ENCODE measurements at places on chromosomes 1 and 21.

DNA sequence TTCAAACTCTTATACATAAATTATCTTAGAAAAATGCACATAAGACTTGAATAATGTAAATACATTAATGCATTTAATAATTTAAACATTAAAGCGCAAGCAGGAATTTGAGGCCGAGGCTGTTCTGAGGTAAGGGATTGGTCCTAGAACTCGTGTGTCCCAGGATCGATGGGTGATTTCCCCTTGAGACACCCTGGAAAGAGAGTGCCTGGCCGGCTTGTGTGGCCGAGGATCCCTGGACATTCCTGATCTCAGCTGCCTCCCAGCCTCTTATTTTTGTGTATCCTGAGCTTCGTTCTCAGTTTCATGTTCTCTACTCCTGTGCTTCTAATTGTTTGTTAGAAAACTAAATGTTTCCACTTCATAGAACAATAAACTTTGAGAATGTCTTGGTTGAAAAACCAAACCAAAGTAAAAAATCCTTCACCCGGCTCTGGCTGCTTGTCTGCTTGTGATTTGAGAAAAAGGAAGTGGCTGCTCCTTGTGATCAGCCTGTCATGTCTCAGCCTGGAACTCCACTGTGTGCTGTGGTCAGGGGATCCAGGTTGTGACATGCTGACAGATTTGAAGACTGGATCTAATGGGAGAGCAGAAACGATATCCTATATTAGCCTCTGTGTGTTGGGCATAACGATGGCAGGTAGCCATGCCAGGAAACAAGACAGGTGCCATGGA lies 40.7 kb downstream of the PEX14 start:
- DNase-seq: no peak

GRCh38 chr1:117512728-117513321 lies 93.0 kb upstream of the TENT5C start:
- DNase-seq: no peak

- DNase-seq: no peak
Measured at GRCh38 chr1:209643285-209644020, 8.8 kb downstream of the LAMB3 start.

- peak; percentile 85 for DNase-seq
Measured at GRCh38 chr1:32200226-32201010, at the start of gene CCDC28B. TSS of gene CCDC28B (plus strand) at chr1:32200595. CDS start at chr1:32201936, 1,341 bp downstream.

DNA sequence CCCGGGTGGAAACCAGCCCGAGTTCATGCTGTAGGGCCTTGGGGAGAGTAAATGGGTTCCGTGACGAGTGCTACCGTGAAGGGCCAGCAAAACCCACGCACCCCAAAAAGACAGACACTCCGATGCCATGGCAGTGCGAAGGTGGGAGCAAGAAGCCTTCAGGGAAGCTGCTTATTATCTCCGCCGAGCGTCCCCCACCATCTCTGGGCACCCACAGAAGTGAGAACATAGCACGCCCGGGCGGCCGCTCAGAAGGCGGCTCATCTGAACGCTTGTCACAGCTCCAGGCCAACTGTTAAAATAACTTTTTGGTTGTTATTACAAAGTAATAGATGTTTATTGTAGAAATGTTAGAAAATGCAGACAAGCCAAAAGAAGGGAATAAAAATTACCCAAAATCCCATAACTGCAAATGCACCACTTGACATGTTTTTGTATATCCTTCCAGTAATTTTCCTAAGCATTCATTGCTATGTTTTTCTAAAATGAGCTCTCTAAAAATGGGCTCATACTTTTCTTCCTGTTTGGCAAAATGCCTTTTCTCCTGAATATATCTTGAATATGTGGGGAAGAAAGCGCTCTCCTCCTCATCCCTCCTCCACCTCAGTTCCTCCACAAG lies 234.9 kb downstream of the NPHP4 start:
- no peak for DNase-seq

DNA sequence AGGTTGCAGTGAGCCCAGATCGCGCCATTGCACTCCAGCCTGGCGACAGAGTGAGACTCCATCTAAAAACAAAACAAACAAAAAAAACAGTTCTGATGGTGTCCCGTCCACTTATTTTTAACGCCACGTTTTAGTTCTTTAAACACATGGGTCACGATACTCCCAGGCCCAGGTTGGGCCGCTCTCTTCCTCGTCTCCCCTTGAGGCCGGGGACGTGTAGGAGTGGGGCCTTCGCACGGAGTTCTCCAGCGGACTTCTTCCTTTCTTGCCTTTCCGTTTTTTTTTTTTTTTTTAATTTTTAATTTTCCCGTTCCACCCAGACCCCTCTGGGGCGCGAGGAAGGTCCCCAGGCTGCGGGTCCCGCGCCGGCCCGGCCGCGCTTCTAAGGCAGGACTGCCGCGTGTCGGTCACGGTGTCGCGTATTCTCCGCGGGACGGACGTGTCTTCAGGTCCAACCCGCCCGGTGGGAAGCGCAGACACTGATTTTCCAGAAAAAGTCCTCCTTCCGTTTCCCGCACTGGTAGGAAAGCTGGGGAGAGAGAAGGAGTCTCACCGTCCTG lies 47.5 kb upstream of the SLC19A1 start:
- DNase-seq: no peak

- DNase-seq: no peak
Measured at GRCh38 chr1:211529011-211529410, 37.0 kb upstream of the RD3 start.

GRCh38 chr1:3523980-3524379 lies 69.5 kb downstream of the ARHGEF16 start:
- no peak for DNase-seq

DNA sequence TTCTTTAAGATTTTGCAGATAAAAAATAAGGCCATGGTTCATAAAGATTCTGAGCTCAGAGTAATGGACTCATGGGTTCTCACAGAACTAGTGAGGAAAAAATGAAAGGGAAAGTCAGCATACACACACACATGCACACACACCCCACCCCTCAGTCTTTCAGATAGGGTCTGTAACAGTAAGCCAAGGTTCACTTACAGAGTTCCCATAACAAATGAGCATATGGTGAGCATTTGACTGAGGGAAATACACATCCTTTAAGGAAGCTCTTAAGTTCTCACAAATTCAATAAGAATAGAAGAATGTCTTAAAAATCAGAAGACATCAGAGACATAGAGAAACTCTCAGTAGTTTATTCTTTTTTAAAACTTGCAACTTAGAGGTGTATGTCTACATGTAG lies 57.9 kb downstream of the NTMT2 start:
- no peak for DNase-seq

GRCh38 chr1:231724876-231725647 lies 98.5 kb downstream of the DISC1 start:
- DNase-seq: no peak

DNA sequence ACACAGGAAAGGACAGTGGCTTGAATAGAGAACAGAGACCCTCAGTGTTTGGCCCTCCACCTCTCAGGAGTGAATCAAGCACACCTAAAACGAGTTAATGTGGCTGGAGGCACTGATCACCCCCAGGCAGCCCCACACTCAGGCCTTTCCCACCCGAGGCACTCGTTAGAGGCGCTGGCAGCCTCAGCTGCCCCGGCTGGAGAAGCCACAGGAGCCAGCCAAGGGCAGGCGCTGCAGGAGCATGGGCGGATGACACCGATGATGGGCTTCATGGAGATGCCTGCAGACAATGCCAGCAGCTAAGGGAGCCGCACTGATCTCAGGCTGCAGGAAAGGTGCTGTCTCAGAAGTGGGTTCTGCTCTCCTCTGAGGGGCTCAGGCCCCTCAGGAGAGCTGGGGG lies 24.1 kb upstream of the ABCG1 start:
- DNase-seq: no peak

DNA sequence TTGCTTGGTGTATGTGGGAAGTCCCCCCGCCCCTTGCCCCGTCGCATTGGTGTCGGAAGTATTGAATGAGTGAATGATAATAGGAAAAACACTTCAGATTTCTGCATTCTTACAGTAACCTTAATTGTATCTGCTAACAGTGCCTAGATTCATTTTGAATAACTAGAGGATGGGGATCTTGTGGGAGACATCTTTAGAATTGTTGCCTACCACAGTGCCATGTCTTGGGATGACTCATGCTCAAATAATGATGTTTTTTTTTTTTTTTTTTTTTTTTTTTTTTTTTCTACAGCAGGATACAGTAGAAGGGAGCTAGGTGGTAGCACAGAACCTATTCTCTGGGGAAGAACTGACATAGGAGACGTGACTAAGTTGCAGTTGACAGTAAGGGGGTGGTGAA lies 237.9 kb downstream of the USP25 start:
- DNase-seq: no peak

DNA sequence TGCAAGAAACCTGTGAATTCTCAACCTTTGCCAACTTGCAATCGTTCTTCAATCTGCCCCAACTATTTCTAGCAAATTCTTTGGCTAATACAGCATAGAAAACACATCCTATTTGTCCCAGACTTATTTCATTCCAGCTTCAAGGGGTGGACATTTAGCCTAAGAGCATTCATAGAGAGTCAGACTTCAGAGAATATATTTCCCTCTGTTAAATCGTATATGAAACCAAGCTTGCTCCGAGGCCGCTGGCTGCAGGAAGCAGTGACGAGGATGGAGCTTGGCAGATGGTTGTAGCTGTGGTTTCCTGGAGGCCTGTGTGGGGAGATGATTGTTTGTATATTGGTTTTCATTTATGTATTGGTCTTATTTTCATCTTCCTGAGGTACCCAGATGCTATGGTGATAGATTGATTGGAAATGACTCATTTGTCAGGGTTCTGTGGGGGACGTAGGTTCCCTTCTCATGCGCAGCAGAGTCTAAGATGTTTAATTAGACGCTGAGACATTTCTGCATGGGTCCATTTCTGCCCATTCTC lies 26.1 kb downstream of the MAN1C1 start:
- peak; percentile 75 for DNase-seq

DNA sequence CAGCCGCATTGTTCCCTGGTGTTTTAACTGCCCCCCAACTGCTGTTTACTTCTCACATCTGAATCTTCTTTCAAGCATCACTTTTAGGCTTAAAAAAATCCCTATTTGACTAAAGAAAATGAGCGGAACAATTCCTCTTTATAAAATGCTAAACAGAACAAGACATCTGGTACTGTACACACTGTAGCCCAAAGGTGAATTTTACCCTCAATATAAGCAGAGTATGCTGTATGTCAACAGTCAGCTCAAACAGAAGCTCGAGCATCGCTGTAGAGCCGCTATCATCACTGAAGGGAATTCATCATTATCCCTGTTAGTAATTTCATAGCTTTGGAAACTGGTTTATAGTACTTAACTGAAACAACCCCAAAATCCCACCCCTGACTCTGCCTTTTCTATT lies 85.3 kb downstream of the LRRC8D start:
- DNase-seq: no peak

DNA sequence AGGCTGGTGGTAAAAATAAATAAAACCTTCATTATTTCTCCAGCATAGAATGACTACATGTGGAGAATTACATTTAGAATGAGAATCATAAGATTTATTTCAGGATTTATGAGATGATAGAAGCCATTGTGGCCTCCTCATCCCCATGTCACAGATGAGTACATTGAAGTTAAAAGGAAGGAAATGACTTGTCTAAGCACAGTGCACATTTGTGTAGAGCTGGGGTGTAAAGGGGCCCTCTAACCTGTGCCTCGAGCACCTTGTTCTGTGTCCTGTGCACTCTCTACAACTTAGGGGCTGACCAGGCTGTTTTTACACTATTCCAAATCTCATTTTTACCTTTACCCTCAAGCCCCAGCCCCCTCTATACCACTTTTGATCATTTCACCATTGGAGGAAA lies 179.4 kb downstream of the RHOU start:
- no peak for DNase-seq

- DNase-seq: peak; percentile 86
Measured at GRCh38 chr1:168084396-168085231, 52.1 kb downstream of the GPR161 start.

GRCh38 chr1:1344655-1345361 lies 4.4 kb downstream of the DVL1 start:
- peak; percentile 68 for DNase-seq

DNA sequence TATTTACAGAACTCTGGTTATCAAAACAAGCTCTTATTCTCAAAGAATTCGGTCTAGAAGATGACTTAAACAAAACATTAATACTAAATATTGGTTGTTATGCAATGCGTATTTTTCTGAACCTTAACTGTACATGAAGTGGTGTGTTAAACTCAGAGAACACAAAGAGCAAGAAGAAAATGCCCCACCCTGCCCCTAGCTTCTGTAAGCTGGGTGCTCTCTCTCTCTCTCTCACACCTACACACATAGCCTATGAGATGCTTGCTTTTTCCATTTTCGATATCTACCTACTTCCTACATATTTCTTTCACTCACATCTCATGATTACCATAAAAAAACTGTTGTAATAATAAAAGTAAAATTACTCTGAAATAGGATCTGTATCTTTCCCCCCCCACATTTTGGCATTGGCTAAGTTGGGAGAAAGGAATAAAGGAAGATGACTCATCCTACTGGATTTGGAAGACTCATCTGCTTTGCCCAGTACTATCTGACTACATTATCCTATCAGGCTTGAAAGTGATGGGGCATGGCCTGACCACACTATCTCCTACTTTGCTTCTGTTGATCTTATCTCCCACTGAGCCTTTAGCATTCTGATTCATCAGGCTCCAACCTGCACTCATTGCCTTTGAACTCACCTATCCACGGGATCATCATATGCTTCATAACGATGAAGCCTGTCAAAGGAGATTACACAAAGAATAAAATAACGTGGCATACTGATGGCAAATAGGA lies 2.9 kb downstream of the CRYZ start:
- DNase-seq: no peak

DNA sequence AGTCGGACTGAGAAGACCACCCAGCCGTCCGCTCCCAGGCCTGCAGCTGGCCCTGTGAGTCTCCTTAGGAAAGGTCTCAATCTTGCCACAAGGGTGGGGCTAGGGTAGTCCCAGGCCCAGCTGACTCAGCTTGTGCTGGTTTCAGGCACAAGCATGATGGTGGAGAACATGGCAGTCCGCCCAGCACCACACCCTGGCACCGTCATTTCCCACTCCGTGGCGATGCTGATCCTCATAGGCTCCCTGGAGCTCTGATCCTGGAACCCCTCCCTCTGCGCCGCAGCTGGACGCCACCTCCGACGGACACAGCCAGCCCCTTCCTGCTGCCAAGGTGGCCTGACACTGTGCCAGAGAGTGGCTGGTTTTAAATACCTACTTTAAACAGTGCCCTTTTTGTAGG lies 10.7 kb downstream of the TMEM81 start:
- no peak for DNase-seq

DNA sequence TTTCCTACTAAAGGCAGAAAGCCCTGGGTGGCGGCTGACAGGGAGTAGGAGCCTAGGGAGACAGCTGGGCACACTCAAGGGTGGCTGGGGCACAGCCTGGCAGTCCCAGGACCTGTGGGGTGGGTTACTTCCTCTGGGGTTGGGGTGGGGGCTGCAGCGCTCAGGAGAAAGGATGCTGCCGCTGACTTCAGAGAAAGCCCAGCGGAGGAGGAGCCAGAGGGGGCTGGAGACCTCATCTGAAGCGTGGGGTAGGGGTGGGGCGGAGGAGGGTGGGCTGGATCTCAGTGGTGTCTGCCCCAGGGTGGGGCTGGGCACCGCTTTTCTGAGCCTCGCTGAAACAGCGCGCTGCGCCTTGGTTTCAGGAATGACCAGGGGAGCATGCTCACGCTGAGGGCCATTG lies 30.8 kb downstream of the KCNA10 start:
- DNase-seq: no peak
